ENCODE measurements at places on chromosomes 4 and X.
A peak's percentile ranks its signal among the peaks of the same experiment; 100 is the strongest.

GRCh38 chrX:68596871-68597270, 50.6 kb upstream of the STARD8 start:
- H3K27ac ChIP-seq = no peak overlapping the region
- H3K4me1 ChIP-seq = no peaks in the 10 kb centered on the region
- H3K27me3 ChIP-seq = no peaks in the 10 kb centered on the region
- no peaks in the 10 kb centered on the region for H3K36me3 ChIP-seq

DNA sequence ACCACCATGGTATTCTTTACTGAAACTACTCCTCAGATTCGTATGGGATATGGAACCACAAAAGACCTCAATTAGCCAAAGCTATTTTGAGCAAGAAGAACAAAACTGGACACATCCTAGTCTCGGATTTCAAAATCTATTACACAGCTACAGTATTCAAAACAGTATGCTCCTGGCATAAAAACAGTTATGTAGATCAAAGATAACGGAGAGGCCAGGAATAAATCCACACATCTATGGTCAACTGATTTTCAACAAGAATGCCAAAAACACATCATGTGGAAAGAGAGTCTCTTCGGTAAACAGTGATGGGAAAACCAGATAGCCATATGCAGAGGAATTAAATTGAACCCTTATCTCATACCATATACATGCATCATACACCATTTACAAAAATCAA, 155.3 kb downstream of the SPCS3 start:
- H3K27me3 ChIP-seq = no peaks in the 10 kb centered on the region
- H3K36me3 ChIP-seq = no peaks in the 10 kb centered on the region
- H3K4me1 ChIP-seq = peaks cover 3% of the 10 kb centered on the region
- no peak overlapping the region for H3K27ac ChIP-seq
- H3K4me3 ChIP-seq = no peak overlapping the region

GRCh38 chr4:62914758-62915157, 1494.5 kb downstream of the TECRL start:
- DNase-seq = no peak
- no peak overlapping the region for H3K27ac ChIP-seq
- H3K4me1 ChIP-seq = no peaks in the 10 kb centered on the region
- no peaks in the 10 kb centered on the region for H3K27me3 ChIP-seq

DNA sequence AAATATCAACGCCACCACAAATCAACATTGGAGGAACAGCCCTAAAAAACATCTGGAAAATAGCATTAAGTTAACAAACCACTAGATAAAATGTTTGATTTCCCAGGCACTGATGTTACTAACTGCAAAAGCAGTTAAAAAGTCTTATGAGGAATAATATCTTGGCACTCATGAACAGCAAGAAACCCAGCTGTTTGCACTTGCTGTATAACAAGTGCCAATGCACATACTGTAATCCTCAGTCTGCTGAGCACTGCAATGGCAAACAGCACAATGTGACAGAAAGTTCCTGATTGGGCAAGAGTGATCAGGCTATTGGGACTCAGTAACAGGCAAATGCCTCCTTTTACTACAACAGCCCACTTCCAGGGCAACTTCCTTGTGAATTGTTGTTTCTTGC, 20.8 kb upstream of the SEC24B start:
- H3K4me3 ChIP-seq = no peak overlapping the region
- no peak for DNase-seq
- no peaks in the 10 kb centered on the region for H3K36me3 ChIP-seq
- H3K27ac ChIP-seq = no peak overlapping the region
- H3K27me3 ChIP-seq = no peaks in the 10 kb centered on the region

DNA sequence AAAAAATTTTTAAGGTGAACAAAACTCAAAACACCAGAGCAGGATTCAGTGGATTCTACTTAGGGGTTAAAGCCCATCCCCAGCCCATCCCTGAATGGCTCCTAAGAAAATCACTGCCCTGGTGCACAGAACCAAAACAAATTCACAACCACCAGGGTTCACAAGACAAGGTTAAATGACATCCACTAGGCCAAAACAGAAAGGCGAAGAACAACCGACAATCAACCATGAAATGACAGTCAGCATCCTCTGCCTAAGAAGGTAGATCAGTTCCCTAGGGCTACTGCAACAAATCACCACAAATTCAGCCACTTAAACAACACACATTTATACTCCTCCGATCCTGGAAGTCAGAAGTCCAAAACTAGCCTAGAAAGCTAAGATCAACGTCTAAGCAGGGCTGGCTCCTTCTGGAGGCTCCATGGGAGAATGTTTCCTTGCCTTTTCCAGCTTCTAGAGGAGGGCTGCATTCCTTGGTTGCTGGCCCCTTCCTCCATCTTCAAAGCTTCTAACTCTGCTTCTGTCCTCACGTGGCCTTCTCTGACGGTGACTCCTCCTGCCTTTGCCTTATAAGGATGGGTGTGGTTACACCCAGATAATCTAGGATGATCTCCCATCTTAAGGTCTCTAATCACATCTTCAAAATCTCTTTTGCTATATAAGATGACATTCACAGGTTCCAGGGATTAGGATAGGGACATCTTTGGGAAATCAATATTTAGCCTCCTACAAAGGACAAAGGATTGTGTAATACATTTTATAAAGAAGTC, 1.8 kb downstream of the CCNQ start:
- no peak for DNase-seq
- peaks cover 31% of the 10 kb centered on the region for H3K36me3 ChIP-seq
- H3K4me1 ChIP-seq = peaks cover 3% of the 10 kb centered on the region
- H3K4me3 ChIP-seq = no peak overlapping the region
- H3K27me3 ChIP-seq = no peaks in the 10 kb centered on the region
- H3K27ac ChIP-seq = no peak overlapping the region

- no peak overlapping the region for H3K4me3 ChIP-seq
- H3K4me1 ChIP-seq = no peaks in the 10 kb centered on the region
- H3K27ac ChIP-seq = no peak overlapping the region
- H3K36me3 ChIP-seq = no peaks in the 10 kb centered on the region
These were observed 42.4 kb upstream of the PABPC4L start for GRCh38 chr4:134243742-134244713.

- no peaks in the 10 kb centered on the region for H3K27me3 ChIP-seq
- no peaks in the 10 kb centered on the region for H3K36me3 ChIP-seq
- no peak for DNase-seq
- no peak overlapping the region for H3K27ac ChIP-seq
- H3K4me1 ChIP-seq = no peaks in the 10 kb centered on the region
These were observed 10.1 kb downstream of the SYNPO2 start for GRCh38 chr4:118898684-118899138.

GRCh38 chr4:89616382-89616781, 220.6 kb downstream of the SNCA start:
- H3K4me1 ChIP-seq = no peaks in the 10 kb centered on the region
- H3K4me3 ChIP-seq = no peak overlapping the region
- no peaks in the 10 kb centered on the region for H3K36me3 ChIP-seq

GRCh38 chr4:95510877-95511276, 37.9 kb downstream of the UNC5C start:
- H3K27me3 ChIP-seq = no peaks in the 10 kb centered on the region
- peaks cover 4% of the 10 kb centered on the region for H3K4me1 ChIP-seq
- DNase-seq = no peak
- no peak overlapping the region for H3K27ac ChIP-seq

GRCh38 chrX:153494541-153495361, at the start of gene BGN:
Gene BGN (plus strand): TSS chrX:153494980. CDS start chrX:153504632, 9,652 bp downstream.
- H3K4me3 ChIP-seq = no peak within 1 kb of the TSS
- no peaks in the 10 kb centered on the region for H3K27me3 ChIP-seq
- peak; percentile 45 for DNase-seq
- H3K27ac ChIP-seq = no peak within 1 kb of the TSS
- no peaks in the 10 kb centered on the region for H3K4me1 ChIP-seq

DNA sequence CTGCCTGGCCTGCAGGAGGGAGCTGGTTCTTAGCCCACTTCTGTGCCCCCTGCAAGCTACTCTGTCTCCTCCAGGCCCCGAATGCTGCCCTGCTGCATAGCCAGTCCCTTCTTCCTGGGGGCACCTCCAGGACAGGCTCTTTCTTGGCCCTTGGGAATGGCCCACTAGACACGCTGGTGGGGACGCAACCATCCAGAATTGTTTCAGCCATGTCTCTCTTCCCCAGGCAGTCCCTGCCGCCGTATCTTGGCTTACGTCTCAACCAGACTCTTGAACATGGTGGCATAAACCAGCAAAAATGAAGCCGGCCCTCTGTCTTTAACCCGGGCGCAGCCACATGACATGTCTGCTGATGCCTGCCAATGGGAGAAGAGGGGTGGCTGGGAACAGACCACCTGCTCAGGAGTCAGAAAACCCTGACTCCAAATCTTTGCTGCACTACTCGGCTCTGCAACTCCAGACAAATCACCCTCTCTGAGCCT, 9.0 kb downstream of the LRPAP1 start:
- no peak overlapping the region for H3K27ac ChIP-seq
- no peaks in the 10 kb centered on the region for H3K27me3 ChIP-seq
- DNase-seq = no peak

DNA sequence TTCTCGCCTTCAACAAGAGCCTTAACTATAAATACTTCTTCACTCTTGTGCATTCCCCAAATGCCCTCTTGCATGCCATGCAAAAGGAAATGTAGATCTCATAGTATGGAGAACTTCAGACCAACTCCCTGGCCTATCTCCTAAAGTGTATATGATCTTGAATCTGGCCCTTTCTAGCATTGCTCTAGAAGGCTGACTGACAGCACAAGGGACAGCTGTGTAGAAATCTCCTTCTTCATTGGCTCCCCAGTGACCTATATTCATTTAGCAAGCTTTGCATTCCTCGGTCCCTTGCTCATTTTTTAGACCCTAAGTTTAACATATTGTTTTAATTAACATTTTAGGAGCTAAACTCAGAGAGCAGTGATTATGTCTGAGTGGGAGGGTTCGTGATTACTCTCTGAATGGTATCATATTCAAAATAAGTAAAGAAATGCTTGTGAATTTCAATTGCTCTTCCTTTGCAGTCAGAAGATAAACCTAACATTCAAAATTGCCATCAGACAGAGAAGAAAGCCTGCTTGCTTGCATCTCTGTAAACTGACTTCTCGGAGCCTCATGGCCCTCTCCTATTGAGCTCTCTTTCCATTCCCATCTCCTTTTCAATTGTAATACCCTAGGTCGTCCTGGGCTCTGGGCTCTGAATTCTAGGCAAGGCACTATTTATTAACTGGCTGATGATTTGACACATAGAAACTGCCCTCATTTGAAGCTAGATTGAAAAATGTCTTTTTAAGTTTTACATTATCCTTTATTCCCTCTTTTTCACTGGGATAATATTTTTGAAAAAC, 120.3 kb upstream of the PRKG2 start:
- no peaks in the 10 kb centered on the region for H3K36me3 ChIP-seq
- H3K27ac ChIP-seq = no peak overlapping the region
- no peak overlapping the region for H3K4me3 ChIP-seq
- no peaks in the 10 kb centered on the region for H3K27me3 ChIP-seq
- H3K4me1 ChIP-seq = no peaks in the 10 kb centered on the region

DNA sequence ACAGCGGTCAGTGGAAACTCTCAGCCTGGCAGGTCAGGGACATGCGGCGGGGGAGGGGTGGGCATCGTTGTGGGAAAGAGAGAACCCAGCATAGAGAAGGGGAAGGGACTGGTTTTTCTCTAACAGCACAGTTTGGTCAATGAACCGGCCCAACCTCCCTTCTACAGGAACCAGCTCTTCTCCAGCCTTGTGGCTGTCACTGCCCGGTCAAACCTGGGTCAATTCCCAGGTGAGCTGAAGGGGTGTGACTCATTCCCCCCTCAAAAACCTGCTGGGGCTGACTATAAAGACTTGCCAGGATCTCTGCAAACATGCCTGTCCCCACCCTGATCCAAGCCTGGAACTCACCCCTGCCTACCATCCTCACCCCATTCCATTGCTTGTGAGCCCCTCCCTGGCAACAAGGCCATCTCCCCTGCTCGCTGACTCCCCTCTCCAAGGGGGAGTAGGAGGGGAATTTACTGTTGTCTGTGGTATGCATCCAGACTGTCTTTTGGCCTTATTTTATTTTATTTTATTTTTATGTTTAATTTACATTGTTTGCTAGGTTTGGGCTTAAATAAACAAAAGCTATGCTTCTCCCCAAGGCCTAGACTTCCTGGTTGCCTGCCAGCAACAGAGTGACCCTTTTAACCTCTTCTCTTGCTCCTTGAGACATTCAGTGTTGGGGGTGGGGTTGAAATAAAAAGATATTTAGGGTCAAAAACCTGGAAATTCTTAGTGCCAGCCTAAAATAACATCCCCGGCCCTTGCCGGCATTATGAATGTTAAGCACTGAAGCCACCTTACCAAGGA, 49.6 kb downstream of the TSC22D3 start:
- H3K27me3 ChIP-seq = no peaks in the 10 kb centered on the region
- H3K27ac ChIP-seq = no peak overlapping the region
- no peak for DNase-seq
- no peak overlapping the region for H3K4me3 ChIP-seq
- H3K4me1 ChIP-seq = no peaks in the 10 kb centered on the region

GRCh38 chr4:20575486-20575885, 124.8 kb upstream of the PACRGL start:
- no peak overlapping the region for H3K4me3 ChIP-seq
- no peak for DNase-seq
- no peaks in the 10 kb centered on the region for H3K4me1 ChIP-seq
- no peaks in the 10 kb centered on the region for H3K36me3 ChIP-seq
- H3K27ac ChIP-seq = no peak overlapping the region
- no peaks in the 10 kb centered on the region for H3K27me3 ChIP-seq

DNA sequence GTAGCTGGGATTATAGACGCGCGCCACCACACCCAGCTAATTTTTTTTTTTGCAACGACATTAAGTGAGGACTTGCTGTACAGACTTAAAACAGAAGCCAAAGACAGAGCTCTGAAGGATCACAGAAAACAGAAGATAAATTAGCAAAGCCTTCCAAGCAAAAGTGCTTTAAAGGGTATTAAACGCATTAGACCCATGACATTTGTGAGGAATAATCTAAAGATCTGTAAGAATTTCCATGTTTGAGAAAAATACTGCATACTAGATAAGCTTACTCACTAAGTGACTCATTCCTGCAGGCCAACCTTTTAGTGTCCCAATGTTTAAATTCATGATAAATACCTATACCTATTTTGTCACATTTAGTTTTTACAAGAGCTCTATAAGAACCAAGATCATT, 27.4 kb downstream of the SMARCA1 start:
- no peaks in the 10 kb centered on the region for H3K27me3 ChIP-seq
- DNase-seq = peak; percentile 1
- no peaks in the 10 kb centered on the region for H3K4me1 ChIP-seq
- no peak overlapping the region for H3K4me3 ChIP-seq

GRCh38 chrX:154840856-154841255, 6.4 kb upstream of the SMIM9 start:
- no peaks in the 10 kb centered on the region for H3K4me1 ChIP-seq
- H3K4me3 ChIP-seq = no peak overlapping the region
- no peaks in the 10 kb centered on the region for H3K36me3 ChIP-seq
- DNase-seq = peak; percentile 4
- no peaks in the 10 kb centered on the region for H3K27me3 ChIP-seq

GRCh38 chrX:10310511-10310910, 153.7 kb downstream of the CLCN4 start:
- no peaks in the 10 kb centered on the region for H3K4me1 ChIP-seq
- no peak overlapping the region for H3K27ac ChIP-seq
- H3K27me3 ChIP-seq = no peaks in the 10 kb centered on the region
- DNase-seq = no peak
- H3K36me3 ChIP-seq = no peaks in the 10 kb centered on the region

All from trophoblast cell (in vitro differentiated cells and primary cell).